ENCODE measurements at places on chromosomes 16 and 17.

DNA sequence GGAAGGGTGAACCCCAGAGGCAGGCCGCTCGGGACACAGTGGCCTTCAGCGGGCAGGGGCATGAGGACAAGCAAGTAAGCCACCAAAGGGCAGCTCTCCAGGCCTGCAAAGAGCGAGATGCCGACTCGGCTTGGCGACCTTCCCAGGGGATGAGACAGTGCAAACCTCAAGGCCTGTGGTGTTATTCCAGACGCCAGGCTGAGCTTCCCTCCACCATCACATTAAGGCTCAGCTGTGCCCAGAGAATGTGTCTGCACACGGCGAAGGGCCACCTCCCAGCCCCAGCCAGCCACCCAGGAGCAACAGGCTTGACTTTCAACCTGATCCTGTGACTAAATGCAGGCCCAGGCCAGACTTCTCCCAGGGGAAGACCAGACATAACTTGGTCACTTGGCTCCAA lies 251.4 kb downstream of the SOX9 start:
- DNase-seq, result no peak

- DNase-seq, result no peak
Observed at GRCh38 chr17:56821847-56822534, 11.7 kb downstream of the C17orf67 start.

DNA sequence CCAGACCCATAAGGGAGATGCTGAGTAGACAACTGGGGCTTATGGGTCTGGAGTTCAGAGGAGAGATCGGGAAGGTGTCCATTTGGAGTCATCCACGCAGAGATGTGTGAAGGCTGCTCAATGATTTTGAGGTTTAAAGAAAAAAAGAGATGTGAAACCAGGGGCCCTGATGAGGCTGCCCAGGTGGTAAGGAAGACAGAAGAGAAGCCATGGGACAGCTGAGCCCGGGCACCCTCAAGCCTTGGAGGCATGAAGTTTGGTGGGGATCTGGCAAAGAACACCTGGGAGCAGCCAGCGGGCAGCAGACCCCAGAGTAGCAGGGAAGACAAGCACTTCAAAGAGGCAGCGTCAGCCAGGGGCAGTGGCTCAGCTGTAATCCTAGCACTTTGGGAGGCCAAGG lies 20.8 kb upstream of the MYO15B start:
- no peak for DNase-seq

GRCh38 chr17:8629371-8630226 lies 926 bp downstream of the MYH10 start:
- DNase-seq, result no peak

DNA sequence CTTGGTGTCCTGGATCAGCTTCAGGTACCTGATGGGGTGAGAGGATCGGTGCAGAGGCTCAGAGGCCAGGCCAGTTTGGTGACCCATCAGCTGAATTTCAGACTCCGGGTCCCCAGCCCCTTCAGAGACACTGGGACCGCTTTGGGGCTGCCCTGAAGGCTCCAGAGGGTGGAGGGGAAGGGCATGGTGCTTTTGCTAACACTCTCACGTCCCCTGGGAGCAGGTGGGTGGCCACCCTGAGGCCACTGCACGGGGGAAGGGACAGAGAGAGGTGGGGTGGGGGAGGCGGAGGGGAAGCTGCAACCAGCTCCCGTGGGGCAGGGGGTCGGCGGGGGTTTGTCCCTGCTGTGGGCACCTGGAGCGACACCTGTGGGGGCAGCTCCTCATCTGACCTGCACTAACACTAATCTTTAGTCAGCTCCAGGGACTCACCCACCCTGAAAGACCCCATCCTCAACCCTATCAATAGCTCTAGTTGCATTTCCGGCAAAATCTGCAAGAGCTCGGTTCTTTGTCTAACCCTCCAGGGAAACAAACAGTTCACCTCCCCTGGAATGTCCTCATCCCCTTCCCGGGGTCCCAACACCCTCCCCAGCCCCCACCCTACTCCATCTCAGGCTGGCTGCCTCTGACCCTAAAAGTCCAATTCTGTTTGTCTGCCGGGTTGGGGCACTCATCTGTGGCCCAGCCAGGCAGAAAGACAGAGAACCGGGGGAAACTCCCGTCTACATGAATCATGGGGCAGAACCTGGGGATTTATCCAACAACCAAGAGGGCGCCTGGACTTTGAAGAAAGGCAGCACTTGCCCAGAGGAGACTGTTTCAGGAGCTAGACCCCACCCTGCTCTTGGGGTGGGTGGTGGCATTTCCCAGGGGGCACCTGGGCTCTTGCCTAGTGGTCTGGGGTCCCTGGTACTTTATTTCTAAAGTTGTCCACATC lies 91.9 kb upstream of the CBX4 start:
- no peak for DNase-seq

DNA sequence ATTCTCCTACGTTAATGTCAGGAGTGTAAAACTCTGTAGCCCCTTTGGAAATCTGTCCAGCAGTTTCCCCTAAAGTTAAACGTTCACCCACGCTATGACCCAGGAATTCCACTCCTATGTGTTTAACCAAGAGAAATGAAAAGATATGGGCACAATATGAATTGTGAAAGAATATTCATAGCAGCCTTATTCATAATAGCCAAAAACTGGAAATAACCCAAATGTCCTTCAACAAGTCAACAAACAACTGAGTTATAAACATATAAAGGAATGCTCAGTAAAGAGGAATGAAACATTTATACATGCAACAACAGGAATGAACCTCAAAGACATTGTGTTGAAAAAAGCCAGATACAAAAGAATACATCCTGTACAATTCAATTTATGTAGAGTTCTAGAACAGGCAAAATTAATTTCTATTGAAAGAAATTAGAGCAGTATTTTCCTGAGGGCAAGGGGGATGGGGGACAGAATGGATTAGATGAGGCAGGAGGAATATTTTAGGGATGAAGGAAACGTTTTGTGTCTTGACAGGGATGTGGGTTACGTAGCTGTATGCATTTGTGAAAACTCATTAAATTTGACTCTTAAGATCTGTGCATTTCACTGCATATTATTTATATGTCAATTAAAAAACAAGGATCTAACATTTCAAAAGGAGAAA lies 286.7 kb upstream of the CDH5 start:
- no peak for DNase-seq

DNA sequence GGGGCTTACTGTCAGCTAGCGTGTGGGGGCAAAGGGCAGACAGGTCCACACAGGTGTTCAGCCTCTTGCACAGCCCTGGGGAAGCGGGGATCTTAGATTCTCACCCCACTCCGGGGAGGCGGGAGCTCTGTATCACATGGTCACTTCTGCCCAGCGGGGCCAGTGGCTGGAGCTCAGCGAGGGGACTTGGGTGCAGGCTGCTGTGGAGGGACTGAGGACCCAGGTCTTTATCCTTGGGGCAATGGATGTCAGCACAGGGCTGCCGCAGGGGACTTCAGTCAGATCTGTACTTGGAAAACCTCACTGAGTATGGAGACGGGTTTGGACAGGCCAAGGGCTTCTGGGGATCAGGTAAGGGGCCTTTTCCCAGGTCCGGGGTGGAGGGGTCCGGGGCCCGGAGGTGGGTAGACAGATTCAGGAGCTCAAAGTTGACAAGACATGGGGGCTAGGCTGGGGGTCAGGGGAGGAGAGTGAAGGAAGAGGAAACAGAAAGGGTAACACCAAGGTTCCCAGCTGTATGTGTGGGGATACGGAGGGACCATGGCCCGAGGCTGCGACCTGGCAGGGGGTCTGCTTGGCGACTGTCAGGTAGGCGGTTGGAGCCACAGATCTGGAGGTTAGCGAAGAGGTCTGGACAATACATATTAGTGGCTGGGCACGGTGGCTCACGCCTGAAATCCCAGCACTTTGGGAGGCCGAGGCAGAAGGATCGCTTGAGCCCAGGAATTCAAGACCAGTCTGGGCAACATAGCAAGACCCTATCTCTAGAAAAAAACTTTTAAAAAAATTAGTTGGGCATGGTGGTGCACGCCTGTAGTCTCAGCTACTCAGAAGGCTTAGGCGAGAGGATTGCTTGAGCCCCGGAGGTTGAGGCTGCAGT lies 15.1 kb upstream of the BAIAP2 start:
- no peak for DNase-seq

GRCh38 chr17:65936013-65936412 lies 255.9 kb downstream of the CEP112 start:
- DNase-seq, result no peak

DNA sequence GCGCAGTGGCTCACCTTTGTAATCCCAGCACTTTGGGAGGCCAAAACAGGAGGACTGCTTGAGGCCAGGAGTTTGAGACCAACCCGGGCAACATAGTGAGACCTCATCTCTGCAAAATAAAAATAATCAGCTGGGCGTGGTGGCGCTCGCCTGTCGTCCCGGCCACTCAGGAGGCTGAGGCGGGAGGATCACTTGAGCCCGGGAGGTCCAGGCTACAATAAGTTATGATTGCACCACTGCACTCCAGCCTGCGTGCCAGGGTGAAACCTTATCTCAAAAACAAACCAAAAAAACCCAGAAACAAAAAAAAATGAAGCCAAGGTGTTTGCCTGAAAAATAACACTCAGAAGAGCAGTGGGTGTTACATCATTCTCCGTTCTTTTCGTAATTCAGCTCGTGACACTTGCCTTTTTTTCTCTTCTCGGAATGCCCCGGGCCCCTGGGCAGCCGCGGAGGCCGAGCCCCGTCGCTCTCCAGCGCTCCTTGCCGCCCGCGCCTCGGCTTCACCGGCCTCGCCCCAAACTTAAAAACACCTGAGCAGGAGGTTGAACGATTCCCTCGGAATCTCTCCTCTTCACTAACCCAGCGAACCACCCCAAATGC lies 17.0 kb downstream of the PRCD start:
- peak; percentile 72 for DNase-seq

- DNase-seq, result no peak
Observed at GRCh38 chr16:86773354-86773715, 195.0 kb downstream of the FOXL1 start.

DNA sequence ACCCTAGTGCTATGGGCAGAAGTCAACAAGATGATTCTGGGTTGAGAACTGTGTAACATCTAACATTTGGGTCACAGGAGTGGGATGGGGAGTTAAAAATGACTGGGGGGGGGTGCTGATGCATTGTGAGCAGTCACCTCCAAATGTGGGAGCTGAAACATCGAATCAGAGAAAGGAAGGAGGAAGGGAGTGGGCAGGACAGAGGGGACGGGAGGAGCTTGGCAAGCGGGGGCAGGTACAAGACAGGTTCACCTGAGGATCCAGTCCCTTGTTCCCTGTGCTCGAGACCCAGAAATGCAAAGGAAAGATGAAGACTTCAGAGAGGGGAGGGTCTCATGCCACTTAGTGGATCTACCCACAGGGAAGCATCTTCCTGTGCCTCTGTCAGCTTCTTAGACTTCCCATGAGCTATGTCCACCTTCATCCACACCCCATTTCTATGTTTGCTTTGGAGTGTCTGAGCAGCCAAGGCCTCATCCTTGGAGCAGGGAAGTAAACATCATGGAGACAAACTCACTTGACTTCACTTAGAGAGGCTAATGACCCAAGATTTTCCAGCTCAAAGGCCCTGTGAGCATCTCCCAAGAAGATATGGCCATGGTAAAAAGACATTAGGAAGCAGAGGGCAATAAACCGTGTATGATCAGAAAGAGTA lies 20.5 kb downstream of the SMPD3 start:
- no peak for DNase-seq

DNA sequence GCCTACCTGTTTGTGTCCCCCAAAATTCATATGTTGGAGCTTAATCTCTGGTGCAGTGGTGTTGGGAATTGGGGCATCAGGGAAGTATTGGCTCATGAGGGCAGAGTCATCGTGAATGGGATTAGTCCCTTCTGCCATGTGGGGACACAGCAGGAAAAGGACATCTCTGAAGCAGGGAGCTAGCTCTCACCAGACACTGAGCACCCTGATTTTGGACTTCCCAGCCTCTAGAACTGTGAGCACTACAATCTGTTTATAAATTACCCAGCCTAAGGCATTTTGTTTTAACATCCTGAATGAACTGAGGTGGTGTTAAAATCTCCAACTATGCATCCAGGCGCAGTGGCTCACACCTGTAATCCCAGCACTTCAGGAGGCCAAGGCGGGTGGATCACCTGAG lies 206.0 kb downstream of the SEC14L1 start:
- DNase-seq, result no peak

GRCh38 chr16:82753821-82754220 lies 127.1 kb downstream of the CDH13 start:
- no peak for DNase-seq

GRCh38 chr17:52738791-52739190 lies 580.3 kb upstream of the CA10 start:
- DNase-seq, result no peak

DNA sequence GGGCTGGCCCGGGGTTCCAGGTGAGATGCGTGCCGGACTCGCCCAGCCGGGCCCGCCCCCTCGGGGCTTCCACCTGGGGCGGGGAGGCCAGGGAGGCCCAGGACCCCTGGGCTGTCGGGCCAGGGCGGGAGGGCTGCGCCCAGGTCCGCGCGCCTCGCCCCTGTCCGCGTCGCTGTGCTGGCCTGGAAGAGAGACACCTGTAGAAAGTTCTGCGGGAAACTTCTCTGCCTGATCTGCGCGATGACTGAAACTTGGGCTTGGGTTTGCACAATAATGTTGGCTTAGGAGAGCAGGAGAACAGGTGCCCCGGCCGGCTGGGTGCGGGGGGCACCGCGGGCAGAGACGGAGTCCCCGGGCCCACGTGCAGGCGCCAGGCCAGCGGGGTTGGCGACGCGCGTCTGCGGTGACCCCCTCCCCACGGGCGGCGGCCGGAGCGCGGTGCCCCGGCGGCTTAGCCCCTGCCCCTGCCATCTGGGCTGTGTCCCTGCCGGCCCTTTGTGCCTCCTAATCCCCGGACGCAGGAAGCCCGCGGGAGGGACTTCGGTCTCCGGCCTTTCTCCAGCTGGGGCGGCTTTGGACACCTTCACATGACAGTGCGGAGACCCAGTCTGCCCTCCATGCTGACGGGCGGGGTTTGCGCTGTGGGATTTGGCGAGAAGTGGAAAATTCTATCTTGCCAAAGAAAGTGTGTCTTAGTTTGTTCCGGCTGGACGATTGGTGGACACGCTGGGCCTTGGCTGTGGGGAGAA lies 483 bp downstream of the LLGL2 start:
- no peak for DNase-seq

DNA sequence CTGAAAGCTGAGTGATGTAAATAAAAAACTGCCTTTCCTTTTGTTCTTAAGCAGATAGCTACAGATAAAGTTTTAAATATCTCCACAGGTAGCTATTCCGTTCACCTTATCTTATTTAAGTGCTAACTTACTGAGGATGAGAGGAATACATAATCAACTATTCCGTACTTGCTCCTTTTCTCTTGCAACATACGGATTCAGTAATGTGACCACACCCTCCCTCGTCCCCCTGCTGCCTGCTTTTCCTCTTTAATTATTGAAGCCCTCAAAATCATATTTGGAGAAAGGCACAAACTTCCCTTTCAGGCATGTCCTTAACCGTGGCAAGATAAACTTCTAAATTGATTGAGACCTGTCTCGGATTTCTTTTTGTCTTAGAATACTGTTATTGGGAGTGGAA lies 101.4 kb downstream of the MAP2K4 start:
- no peak for DNase-seq

- no peak for DNase-seq
Observed at GRCh38 chr17:83091257-83092141, 12.1 kb downstream of the METRNL start.
